Endodermal cell (in vitro differentiated cells): ENCODE measurements at places on chromosomes 13 and 19. TPM values are rescaled to one million over a fixed set of nuclear protein-coding genes. Genes with fewer than 3 reads are reported as not detected.

Gene ZIC2
- 290 and 301 TPM in 2 replicates for total RNA-seq

DNA sequence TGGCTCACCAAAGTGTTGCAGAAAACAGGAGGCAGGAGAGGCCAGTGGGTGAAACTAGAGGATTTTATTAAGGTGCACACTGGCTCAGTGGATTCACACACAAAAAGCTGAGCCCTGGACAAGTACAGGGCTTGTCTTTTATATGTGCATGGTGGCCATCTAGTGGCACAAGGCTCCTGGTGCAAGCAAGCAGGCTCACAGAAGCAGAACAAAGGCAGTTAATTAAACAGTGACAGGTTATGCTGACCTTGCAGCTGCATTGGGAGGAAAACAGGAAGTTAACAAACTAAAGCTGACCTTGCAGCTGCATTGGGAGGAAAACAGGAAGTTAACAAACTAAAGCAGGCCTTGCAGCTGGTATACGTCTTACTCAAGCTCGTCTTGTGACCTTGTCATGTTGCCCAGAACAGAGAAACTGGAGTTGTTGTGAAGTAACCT, 65.3 kb upstream of the ZNF681 start:
- DNase-seq = peak; percentile 75

Gene LPAR2
- total RNA-seq = 78.3 and 81.7 TPM in 2 replicates

Gene IL27RA
- 8.3 to 10.7 TPM (median 10.3 TPM) in 3 replicates for total RNA-seq

GRCh38 chr13:33340631-33341030, 55.1 kb upstream of the STARD13 start:
- DNase-seq = no peak
